ENCODE measurements at places on chromosomes 6 and 20.

DNA sequence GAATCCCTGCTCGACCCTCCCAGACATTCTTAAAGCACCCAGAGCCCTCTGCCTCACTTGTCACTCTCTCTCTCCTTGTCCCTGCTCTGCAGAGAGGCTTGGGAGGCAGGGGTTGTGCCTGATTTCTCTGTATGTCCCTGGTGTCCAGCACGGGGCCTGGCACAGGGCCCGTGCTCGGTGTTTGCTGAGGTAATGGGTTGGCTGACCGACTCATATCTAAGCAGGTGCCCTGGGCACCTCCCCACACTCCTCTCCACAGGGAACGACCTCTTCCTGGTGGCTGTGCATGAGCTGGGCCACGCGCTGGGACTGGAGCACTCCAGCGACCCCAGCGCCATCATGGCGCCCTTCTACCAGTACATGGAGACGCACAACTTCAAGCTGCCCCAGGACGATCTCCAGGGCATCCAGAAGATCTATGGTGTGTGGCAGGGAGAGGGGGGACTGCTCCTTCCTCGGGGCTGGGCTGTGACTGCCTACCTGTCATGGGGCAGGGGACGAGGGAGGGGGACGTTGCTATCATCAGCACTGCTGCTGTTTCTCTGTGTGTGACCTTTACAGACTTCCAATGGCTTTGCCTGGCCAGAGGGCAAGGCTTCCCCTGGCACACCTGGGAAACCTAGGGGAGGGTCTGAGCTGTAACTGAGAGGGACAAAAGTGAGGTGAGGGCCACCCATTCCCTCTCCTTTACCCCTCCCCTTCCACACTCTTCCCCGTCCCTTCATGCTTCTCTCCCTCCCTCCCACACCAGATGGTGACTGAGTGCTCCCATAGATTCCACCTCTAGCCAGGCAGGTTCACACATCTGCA, 14.2 kb downstream of the MMP24OS start:
- peak; percentile 81 for DNase-seq

- DNase-seq, result no peak
These were observed 89.9 kb downstream of the YTHDF1 start for GRCh38 chr20:63125838-63126601.

DNA sequence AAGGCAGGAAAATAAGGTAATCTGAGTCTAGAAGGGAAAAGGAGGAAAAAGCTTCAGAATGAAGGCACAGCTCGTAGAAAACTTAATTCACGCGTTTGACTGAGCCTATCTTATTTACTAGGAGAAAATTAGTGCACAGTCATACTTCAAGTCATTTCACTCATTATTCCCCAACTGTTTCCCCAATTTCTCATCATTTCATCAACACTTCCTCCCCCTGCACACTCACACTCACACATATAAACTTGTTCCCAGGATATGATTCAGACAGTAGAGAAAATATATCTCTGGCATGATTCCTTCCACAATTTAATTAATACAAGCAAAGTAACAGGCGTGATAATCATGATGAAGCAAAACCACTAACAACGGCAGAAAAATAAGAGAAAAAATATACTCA, 94.5 kb upstream of the F13A1 start:
- no peak for DNase-seq

- DNase-seq, result no peak
These were observed 17.4 kb downstream of the SLCO4A1 start for GRCh38 chr20:62659488-62660239.

GRCh38 chr6:15503346-15503680, 159.5 kb downstream of the DTNBP1 start:
- DNase-seq, result no peak

GRCh38 chr20:44613575-44613974, 31.2 kb downstream of the PKIG start:
- no peak for DNase-seq
